ENCODE measurements at places on chromosomes 12 and 14. TPM values are rescaled to one million over a fixed set of nuclear protein-coding genes. Genes with fewer than 3 reads are reported as not detected.

DNA sequence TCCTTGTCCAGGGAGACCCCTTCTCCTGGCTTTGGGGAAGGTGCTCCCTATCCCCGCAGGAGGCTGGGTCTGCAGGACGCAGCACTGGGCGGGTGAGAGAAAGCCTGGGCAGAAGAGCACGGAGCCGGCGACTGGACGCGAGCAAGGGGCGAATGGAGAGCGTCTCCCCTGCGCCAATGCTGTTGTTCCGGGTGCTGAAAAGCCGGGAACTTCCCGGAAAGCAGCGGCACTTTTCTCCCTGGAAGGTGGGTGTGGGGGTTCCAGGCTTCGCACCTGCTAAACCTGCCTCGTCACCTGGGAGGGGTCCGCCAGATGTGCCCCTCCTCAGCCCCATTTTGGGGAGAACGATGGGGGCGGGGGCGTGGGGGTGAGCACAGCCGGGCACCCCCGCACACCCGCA, 417.1 kb upstream of the TMTC1 start:
- no peak for DNase-seq

GRCh38 chr12:57126061-57126460, 2.2 kb upstream of the LRP1 start:
- DNase-seq = no peak

ABHD12B gene
- 1.3 TPM for polyA plus RNA-seq

DNA sequence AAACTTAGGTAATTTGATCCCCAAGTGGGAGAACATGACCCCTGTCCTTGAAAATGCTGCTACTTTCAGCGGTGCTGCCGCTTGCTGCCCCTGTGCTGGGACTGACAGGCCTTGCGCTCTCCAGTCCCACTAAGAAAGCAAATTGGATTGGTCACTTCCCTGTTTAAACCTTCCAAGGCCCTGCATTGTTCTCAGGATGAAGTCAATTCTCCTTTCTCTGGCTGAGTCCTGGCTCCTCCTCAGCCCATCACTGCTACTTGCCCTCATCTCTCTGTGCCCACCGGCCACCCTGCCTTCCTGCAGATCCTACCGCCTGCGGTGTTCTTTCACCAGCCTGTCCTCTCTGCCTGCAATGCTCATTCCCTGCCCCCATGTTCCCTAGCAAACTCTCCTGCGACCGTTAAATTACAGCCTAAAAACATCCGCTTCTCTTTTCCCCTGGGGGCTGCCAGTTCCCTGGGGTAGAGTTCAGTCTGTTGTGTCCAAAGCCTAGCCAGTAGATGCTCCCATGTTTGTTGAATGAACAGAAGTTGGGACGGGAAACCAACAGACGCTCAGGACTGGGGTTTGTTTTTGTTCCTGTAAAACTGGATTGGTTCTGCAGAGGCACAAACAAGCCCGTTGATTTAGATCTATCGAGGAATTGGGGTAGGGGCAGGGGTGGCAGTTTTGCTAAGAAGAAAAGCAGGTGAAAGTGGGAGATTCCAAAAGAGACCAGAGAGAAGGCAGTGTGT, 127.3 kb upstream of the HIF1A start:
- DNase-seq = no peak

PIWIL1 gene
- 0.05 TPM for polyA plus RNA-seq

GRCh38 chr12:546265-546919, 86.7 kb downstream of the B4GALNT3 start:
- DNase-seq = no peak

SERPINA9 gene
- polyA plus RNA-seq = not detected

DNA sequence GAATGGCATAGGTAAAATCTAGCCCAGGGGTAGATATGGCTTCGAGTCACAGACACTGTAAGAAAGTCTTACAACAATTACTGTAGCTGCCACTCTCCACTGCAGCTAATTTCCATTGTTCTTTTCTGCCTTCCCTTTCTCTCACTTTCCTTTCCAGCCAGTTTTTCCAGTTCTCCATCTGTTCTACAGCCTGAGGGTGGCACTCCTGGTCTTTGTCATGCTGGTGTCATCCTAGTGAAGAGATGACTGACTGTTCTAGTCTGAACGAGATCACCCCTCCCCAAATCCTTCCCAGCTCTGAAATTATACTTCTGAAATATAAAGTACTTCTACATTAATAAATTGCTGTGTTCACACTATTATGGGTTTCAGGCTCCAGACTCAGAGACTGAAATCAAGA, 74.2 kb upstream of the CSRP2 start:
- no peak for DNase-seq

AKAP6 gene
- 47.8 TPM for polyA plus RNA-seq

- DNase-seq = peak; percentile 46
Measured at GRCh38 chr12:44225149-44225510, 389.2 kb downstream of the TMEM117 start.

- DNase-seq = no peak
Measured at GRCh38 chr12:49038291-49038955, 19.8 kb upstream of the PRKAG1 start.

- no peak for DNase-seq
Measured at GRCh38 chr14:98477935-98478334, 794.1 kb downstream of the BCL11B start.

- DNase-seq = no peak
Measured at GRCh38 chr12:86772696-86773095, 516.5 kb upstream of the MGAT4C start.

FAM186B gene
- polyA plus RNA-seq = 0.91 TPM

- DNase-seq = no peak
Measured at GRCh38 chr12:19801941-19802340, 362.6 kb downstream of the AEBP2 start.

DNA sequence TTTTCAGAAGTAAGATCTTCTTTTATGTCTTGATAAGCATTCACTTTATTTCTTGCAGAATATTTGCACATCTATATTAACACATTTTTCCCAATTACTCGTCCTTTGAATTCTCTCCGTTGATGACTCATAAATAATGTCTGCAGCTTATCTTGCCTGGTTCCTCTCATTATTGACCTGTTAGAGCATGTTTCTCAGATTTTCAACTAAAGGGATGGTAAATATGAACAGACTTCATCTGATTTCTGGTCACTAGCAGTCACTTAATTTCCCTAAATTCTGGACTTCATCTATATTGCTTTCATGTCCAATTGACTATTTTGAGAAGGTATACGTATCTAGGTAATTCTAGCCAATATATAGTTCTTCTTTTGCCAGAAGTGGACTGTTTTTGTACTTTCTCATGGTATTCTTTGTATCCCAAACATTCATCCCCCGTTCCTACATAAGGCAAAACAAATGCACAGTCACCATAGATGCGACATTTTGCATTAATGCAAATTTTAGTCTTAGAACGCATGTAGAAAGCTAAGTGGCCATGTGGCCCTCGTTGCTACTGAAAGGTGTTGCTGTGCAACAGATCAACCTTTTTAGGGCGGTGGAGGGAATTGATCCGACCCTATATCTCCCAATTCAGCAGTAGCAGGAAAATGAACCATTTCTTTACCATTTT, 6.2 kb downstream of the PIK3C2G start:
- no peak for DNase-seq

- DNase-seq = peak; percentile 49
Measured at GRCh38 chr12:21881965-21882364, 59.3 kb downstream of the ABCC9 start.

CD4 gene
- 6.9 TPM for polyA plus RNA-seq

DNA sequence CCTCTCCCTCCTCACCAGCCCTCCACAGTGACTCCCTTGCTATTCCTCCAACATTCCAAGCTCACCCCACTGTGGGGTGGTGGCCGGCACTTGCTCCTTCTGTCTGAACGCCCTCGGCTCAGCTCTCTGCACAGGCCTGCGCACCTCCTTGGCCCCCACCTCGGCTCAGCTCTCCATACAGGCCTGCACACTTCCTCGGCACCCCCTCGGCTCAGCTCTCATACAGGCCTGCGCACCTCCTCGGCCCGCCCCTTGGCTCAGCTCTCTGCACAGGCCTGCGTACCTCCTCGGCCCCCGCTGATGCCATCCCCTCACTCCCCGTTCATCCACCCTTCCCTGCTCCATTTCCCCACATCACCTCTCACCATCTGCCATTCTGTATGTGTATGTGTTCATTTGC, 332.7 kb upstream of the FKBP4 start:
- no peak for DNase-seq

DNA sequence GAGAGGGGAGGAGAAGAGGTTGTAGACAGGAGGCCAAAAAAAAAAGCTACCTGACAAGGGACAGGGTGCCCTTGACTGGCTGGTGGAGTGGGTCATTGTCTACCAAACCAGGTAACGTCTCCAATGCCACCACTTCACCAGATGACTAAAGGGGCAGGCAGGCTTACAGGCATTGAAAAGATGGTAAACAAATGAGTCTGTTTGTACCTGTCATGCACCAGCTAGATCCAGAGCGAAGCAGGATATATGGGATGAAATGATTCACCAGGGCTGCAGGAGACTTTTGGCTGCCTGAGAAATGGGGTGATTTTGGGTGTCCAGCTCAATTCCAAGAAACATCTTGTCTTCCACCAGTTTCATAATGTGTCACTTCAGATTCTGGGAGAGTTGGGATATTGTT, 4.0 kb downstream of the C12orf54 start:
- DNase-seq = no peak

- DNase-seq = no peak
Measured at GRCh38 chr12:91687052-91688017, 458.3 kb downstream of the BTG1 start.

DNA sequence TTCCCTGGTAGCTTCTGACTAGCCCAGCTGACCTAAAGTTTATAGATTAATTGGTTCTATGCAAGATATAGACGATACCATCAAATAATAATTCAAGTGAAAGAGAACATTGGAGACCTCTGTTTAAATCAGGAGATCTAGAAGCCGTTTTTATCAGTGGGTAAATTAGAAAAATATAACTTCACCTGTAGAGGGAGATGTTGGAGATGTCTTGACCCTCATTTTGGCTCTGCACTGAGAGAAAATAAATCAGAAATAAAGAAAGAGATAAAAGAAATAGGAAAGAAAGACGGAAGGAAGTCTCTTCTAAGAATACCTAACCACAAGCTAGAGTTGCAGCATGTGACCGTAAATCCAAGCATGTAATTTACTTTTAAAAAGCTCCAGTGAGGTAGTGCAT, 684.5 kb downstream of the C12orf50 start:
- DNase-seq = peak; percentile 14
